Keratinocyte (primary cell): ENCODE measurements at places on chromosomes 13 and 19.

- DNase-seq: no peak
- H3K4me3 ChIP-seq: no peak overlapping the region
- no peaks in the 10 kb centered on the region for H3K27me3 ChIP-seq
- H3K4me1 ChIP-seq: no peaks in the 10 kb centered on the region
Observed at GRCh38 chr13:99078017-99078771, 100.3 kb upstream of the DOCK9 start.

DNA sequence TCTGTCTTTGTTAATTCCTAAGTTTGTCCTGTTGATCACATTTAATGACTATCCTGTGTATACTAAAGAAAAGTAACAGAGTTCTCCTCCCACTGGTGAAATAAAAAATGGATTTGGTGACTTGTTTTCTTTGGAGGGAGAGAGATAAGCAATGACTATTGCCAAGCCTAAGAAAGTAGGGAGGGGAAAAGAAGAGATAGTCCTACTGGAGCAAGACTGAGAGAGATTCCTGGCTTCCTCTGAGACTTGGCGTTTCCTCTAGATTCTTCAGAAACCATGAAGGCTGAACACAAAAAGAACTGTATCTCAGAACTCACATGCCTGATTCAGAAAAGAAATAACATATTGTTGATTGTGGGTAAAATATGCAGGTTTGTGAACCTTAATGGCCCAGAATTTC is 406.5 kb downstream of the FOXO1 start:
- DNase-seq: no peak
- H3K27ac ChIP-seq: no peak overlapping the region
- H3K36me3 ChIP-seq: no peaks in the 10 kb centered on the region
- H3K4me3 ChIP-seq: no peak overlapping the region

DNA sequence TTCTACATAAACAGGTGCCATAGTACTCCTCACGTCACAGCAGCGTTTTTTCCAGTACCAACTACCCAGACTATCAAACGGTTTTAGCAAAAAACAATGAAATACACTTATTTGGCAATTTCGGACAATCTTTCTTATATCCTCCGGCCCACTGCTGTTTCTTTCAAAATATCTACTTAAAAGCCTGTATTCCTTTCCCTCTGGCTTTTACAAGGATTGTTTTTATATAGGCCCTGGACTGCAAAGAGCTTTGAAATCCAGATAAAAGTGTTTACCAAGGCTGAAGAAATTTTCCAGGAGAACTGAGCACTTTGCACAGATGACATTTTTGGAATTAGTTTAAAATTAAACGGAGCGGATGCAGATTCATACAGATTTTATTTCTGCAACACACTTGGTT is 255.9 kb upstream of the STARD13 start:
- no peaks in the 10 kb centered on the region for H3K36me3 ChIP-seq
- no peak for DNase-seq
- peaks cover 20% of the 10 kb centered on the region for H3K4me1 ChIP-seq
- peak overlapping the region; percentile 99 for H3K27ac ChIP-seq
- H3K27me3 ChIP-seq: no peaks in the 10 kb centered on the region

DNA sequence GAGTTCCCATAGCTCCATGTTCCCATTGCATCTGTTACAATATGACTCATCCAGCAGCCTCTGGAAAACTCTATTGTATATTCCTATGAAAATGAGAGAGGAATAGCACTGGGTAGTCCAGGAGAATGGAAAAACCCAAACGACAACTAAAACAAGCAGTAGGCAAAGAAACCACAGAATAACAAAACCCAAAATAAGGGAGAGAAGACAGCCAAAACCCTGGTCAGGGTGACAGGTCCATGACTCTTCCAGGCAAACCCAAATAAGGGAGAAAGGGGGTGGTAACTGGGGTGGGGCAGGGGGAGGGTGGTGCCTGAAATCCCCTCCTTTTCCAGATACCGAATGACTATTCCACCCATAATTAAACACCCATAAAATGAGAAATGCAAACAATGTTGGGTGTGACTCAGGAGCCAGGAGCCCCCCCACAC is 4.0 kb upstream of the ZNF8 start:
- no peak overlapping the region for H3K4me3 ChIP-seq
- peaks cover 5% of the 10 kb centered on the region for H3K4me1 ChIP-seq
- no peaks in the 10 kb centered on the region for H3K36me3 ChIP-seq

GRCh38 chr19:53795019-53795418 is 29.1 kb downstream of the NLRP12 start:
- DNase-seq: no peak
- H3K27ac ChIP-seq: no peak overlapping the region
- no peaks in the 10 kb centered on the region for H3K36me3 ChIP-seq
- H3K4me1 ChIP-seq: no peaks in the 10 kb centered on the region
- no peak overlapping the region for H3K4me3 ChIP-seq
